Thymus (tissue), 14 donors: ENCODE measurements at places on chromosomes 12 and 14. TPM values are rescaled to one million over a fixed set of nuclear protein-coding genes. Genes with fewer than 3 reads are reported as not detected.

DNA sequence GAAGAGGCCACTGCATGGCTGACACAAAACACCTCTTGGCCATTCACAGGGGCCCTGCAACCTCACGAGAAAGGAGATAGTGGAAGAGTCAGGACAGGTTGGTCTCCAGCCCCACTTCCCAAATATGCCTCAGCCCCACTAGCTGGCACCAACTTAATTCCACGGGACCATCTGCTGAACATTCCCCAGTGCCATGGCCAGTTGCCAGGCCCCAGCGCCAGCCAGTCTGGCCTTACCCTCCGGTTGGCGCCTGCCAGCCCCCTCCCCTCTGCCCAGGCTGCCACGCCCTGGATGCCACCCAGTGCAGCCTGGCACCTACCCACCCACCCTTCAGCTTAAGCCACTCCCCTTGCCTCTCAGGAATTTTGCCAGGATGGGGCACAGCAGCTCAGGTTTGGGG lies 21.2 kb upstream of the HSPB8 start:
- H3K36me3 ChIP-seq: no peaks in the 10 kb centered on the region
- DNase-seq: no peak
- H3K4me1 ChIP-seq: no peaks in the 10 kb centered on the region
- H3K4me3 ChIP-seq: no peak overlapping the region
- H3K27me3 ChIP-seq: no peaks in the 10 kb centered on the region

DNA sequence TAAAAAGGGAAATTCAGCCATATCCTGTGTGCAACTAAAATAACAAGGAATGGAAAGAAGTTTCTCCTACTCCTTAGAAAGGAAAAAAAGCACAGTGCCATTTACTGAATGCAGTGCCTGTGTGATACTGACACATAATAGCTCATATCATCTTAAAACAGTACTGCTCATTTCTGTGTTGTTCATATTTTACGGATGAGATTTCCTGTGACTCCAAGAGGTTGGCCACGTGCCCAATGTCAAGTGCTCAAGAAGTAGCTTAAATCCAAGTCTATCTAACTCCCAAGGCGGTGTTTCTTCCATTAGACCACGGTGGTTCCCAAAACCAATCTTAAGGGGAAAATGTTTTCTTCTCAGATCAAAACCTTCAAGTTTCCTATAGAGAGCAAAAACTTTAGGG lies 20.0 kb downstream of the MAP3K9 start:
- no peak for DNase-seq
- peaks cover 3% of the 10 kb centered on the region for H3K27me3 ChIP-seq
- no peak overlapping the region for H3K27ac ChIP-seq
- no peaks in the 10 kb centered on the region for H3K36me3 ChIP-seq
- no peaks in the 10 kb centered on the region for H3K4me1 ChIP-seq

Gene KCNC2
- 0.05 TPM for total RNA-seq

Gene ADAM21
- total RNA-seq: 0.05 TPM

Gene SAMD15
- 1.4 TPM for total RNA-seq

Gene TEX52
- 0.09 TPM for total RNA-seq
